D721Med (cell line): ENCODE measurements at places on chromosomes 2 and 18.

GRCh38 chr2:29155578-29155977 lies 40.4 kb downstream of the CLIP4 start:
- DNase-seq: no peak

DNA sequence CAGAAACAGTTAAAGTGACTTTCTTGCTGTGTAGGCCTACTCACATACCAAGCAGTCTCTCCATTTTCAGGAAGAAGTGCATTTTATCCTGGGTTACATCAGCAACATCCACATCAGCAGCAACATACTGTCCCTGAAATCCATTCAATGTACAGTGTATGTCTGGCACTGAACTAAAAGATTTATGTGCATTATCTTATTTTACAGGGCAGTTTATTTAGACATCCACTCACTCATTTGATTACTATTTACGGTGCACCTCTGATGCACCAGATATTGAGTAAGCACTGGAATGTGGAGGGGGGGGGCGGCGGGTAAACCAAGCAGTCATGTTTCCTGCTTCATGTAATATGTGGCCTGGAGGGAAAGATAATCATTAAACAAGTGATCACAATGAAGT lies 1128.2 kb downstream of the BCL11A start:
- DNase-seq: no peak

GRCh38 chr2:234134496-234134895 lies 84.0 kb downstream of the SPP2 start:
- no peak for DNase-seq

GRCh38 chr2:188481474-188481873 lies 189.8 kb downstream of the GULP1 start:
- no peak for DNase-seq

DNA sequence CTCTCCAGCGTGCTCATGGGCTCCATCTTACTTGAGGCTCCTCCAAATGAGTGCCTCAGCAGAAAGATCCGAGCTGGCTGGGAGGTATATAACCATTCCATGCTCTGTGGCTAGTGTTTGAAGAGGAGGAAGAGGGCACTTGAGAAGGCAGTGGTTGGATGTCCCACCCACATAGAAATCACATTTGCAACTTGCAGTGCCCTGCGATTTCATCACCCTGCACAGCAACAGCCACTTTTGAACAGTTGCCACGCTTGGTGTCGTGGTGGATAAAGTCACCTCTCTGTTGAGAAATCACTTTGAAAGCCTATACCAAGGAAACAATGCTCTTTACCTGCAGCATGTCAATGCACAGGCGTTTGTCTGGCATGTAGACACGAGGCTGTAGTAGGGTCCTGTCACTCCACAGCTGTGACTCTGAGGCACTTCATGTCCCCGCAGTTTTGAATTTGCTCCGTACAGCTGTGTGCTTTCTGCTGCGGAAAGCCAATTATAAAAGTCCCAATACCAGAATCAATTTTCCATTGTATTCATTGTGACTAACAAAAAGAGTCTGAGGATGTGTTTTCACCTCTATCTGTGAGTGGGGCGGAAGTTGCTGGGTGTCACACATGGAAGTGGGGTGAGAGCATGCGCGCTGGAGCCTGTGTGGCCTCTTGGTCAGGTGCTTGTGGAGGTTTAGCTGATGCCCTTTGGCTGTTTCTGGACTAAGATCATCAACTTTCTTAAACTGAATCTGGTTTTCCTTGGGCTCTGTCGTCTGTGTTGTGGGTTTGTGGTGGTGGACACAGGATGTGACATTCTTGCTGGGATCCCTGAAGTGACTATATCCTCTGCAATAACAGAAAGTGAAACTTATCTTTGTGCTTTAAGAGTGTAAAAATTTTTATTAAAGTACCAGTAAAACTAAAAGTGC lies 2.8 kb downstream of the CNDP2 start:
- no peak for DNase-seq

DNA sequence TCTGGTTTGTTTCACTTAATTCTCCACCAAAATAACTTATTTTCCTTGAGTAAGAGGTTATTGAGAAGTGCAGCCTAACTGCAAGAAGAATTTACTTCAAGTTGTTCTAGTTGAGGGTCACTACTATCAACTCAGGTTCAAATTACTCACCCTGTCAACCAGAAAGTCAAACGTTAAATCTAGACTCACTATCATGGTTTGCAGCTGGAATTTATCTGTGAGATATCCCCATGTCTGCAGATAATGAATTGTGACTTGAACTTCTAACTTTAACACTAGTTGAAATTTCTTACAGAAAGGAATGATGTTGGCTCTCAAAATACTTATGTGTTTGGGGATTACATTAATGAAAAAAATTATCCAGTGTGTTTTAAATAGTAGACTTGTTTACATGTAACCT lies 1145.7 kb upstream of the NXPH2 start:
- DNase-seq: no peak

DNA sequence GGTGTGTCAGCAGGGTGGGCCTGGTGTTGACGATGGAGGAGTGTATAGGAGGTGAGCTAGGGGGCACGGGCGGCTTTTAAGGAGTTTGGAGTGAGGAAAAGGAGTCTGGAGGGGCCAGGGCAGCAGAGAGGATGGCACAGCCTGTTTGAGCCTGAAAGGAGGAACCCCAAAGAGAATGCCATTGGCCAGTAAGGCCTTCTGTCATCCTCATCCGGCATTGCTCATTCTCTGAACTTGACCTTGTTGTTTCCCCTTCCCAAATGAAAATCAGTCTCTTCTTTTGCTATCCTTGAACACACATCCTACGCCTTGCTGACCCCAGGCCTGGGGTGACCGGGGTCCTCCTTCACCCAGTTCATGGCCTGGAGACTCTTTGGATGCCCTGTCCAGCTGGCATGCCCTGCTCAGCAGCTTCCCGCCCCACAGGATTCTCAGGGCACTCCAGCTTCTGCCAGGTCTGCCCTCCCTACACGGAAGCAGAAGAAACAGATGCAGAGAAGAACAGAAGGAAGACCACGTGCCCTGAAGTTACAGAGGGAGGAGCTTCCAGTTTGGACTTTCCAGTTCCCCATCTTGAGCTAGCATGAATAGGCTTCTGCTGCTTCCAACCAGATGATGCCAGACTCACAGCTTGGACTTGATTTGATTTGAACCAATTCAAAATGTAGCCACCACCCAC lies 20.5 kb upstream of the KIF3C start:
- no peak for DNase-seq

GRCh38 chr2:29520001-29520400 lies 401.4 kb downstream of the ALK start:
- no peak for DNase-seq

DNA sequence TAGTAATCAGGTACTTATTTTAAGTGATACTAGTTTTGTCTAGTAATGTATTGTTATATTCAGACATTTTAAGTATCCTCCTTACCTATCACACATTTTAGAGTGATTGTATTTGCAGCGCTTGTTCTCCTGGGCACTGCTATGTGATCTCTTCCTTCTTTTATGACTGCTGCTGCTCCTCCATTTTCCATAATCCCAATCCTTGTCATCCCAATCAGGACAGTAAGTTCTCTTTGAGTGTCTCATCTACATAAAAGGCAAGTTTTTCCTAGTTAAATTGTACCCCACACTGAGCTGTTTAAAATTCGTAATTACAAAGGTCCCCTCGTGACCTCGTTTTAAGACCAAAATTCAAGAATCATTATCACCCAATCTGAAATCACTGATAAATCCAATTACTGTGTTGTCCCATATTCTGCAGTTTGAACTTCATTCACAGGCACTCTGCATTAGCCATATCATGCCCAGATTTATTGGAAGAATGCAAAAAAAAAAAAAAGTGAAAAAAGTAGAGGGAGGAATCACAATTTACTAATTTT lies 2.8 kb downstream of the CLK1 start:
- DNase-seq: no peak

GRCh38 chr2:59584958-59585357 lies 968.5 kb downstream of the BCL11A start:
- DNase-seq: no peak

DNA sequence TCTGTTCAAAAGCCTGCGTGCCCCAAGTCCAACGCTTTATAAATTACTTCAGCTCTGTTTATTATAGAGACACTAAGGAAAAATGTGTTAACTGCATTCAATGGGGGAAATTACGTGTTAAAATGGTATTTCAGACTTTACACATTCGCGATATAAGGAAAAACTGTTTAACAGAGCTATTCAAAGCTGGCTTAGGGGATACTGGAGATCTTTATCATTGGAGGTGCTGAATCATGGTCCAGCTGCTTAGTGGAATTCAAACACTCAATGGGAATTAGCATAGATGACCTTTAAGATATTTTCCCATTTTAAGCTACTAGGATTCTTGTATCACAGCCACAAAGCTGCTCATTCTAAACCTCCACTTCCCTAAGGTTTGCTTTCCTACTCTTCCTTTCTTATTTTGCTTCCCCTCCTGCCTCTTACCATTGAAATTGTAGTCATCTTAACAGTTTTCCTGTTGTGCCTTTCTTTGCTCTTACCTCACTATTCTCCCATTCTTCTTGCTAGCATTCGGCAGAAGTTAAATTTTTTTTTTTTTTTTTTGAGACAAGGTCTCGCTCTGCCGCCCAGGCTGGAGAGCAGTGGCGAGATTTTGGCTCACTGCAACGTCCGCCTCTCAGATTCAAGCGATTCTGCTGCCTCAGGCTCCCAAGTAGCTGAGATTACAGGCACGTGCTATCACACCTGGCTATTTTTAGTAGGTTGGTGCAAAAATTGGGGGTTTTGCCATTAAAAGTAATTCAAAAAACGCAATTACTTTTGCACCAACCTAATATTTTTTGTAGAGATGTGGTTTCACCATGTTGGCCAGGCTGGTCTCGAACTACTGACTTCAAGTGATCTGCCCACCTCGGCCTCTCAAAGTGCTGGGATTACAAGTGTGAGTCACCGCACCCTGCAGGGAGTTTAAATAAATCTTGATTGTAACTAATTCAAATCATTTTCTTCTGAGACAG lies 6.5 kb downstream of the SULT6B1 start:
- no peak for DNase-seq

GRCh38 chr18:63099091-63099840 lies 220.3 kb downstream of the BCL2 start:
- DNase-seq: no peak

- DNase-seq: no peak
These were observed 306.0 kb downstream of the FBXO15 start for GRCh38 chr18:73841661-73842060.

- DNase-seq: no peak
These were observed 319.8 kb upstream of the FIGN start for GRCh38 chr2:164055623-164056022.

DNA sequence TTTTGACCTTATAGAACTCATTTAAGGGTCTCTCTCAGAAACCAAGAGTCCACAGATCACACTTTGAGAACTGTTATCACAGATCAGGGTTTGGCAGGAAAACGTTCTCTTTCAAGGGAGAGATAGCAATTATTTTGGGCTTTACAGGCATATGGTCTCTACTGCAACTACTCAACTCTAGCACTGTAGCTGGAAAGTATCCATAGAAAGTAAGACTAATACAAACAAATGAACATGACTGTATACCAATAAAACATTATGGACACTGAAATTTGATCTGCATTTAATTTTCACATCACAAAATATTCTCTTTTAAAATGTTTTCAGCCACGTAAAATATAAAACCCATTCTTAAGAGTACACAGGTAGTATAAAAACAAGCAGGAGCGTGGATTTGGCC lies 100.5 kb downstream of the TRIP12 start:
- DNase-seq: no peak
